ENCODE measurements at places on chromosomes 6 and 20.

DNA sequence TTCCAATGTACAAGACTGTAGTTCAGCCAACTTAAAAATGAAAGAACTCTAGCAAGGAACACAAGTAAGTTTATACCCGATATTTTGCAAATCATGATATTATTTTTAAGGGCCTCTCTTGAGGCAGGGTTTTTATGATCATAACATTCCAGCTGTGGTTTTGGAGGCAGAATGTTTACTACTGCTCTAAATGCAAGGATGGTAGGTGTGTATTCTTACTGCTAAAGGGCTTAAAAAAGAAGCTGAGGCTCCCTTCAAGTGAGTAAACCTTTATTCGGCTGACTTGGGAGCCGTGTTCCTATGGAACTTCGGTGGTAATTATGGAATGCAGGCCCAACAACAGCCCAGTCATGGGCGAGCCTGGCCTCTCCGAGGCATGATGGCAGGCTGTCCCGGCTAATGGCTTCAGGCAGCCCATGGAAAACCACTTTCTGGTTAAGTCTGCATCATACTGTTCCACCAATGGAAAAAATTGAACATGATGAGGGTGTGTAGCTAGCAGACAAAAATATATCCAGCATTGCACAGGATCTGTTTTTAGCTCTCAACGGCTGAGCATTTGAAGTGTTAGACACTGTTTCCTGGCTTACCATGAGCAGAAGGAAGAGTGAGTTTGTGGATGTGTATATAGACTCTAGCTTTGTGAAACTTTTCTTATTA, 111.5 kb downstream of the TIAM2 start:
- DNase-seq, result no peak

DNA sequence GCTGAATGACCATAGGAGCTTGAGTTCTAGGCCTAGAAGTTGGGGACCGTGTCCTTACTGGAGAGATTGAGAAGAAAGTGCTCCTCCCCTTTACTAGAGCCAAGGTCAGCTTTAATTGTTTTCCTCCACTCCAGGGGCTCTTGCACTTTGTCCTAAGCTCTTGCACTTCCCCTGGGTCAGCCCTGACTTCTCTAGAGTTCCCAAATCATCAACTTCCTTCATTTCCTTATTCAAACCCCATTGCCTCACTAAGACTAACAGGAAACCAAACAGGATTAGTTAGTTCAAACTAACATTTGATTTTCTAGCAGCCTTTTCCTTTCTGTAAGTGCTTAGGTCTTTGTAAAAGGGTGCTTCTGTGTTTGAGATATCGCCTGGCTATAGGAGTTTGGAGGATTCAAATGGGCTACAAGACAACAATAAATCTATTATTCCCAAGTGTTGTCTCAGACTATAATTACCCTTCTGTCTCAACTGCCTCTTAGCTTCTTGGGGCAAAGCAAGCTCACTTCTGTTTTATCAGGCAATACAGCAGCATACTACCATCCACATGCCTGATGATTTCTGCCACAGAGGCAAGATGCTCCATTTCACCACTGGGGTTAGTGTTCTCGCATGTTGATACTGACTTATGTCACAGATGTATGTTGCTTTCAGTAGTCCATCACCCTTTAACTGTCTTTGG, 12.8 kb upstream of the DTNBP1 start:
- DNase-seq, result no peak

GRCh38 chr20:5180421-5180820, 53.6 kb downstream of the CDS2 start:
- no peak for DNase-seq

GRCh38 chr6:83389606-83390005, 41.2 kb downstream of the ME1 start:
- no peak for DNase-seq

DNA sequence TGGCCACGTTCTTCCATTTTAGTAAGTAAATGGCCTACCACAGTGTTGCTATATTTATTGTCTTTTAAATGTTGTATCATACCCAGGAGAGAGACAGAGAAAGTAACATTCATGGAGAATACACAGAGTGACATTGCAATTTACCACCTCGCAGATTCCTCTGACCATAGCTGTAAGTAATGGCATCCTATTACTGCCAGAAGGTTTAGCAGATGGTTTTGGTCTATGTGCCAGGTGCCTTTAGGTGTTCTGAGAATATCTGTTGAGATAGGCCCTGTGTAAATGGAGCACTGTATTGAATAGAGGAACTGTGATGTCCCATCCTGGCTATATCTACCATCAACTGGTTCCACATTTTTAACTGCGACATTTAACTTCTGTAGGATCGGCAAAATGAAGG, 559.6 kb downstream of the KIF16B start:
- DNase-seq, result no peak

GRCh38 chr6:141326426-141326825, 806.3 kb upstream of the GJE1 start:
- no peak for DNase-seq

GRCh38 chr6:17987447-17987696, at the start of gene KIF13A:
TSS of gene KIF13A (minus strand) at chr6:17987635. CDS start at chr6:17987463, 172 bp downstream.
- no peak for DNase-seq

- no peak for DNase-seq
Observed at GRCh38 chr20:12413116-12413515, 495.4 kb downstream of the BTBD3 start.

GRCh38 chr6:30689022-30689865, 1.5 kb downstream of the NRM start:
- no peak for DNase-seq

DNA sequence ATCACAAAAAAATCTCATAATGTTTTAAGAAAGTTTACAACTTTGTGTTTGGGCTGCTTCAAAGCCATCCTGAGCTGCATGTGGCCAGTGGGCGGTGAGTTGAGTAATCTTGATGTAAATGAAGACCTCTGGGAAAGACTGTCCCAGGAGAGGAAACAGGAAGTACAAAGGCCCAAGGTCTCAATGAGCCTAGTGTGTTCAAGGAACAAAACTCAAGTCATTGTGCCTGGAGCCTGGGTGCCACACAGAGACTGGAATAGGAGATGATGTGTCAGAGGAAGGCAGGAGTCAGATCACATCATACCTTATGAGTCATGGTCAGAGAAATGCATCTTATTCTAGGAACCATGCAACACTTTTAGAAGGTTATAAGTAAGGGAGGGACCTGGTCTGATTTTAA, 51.5 kb downstream of the COL19A1 start:
- no peak for DNase-seq

GRCh38 chr20:34771680-34772081, 53.8 kb downstream of the NCOA6 start:
- no peak for DNase-seq

DNA sequence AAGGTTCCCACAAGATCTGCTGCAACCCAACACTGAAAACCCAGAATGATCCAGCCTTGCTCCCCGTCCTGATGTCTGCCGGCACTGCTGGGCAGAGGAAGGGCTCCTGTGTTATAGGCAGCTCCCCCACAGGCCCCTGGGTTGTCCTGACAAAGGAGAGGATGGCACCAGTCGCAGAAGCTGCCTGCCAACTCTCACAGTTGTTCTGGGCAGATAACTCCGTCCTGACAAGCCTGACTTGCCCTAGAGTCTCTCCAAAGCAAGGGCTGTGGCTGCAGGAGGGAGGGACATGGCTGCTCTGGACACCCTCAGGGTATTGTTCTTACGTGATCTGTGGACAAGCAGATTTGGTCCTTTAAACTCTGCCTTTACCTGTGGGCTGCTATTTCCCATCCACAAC, 243.8 kb downstream of the CDH26 start:
- DNase-seq, result no peak

DNA sequence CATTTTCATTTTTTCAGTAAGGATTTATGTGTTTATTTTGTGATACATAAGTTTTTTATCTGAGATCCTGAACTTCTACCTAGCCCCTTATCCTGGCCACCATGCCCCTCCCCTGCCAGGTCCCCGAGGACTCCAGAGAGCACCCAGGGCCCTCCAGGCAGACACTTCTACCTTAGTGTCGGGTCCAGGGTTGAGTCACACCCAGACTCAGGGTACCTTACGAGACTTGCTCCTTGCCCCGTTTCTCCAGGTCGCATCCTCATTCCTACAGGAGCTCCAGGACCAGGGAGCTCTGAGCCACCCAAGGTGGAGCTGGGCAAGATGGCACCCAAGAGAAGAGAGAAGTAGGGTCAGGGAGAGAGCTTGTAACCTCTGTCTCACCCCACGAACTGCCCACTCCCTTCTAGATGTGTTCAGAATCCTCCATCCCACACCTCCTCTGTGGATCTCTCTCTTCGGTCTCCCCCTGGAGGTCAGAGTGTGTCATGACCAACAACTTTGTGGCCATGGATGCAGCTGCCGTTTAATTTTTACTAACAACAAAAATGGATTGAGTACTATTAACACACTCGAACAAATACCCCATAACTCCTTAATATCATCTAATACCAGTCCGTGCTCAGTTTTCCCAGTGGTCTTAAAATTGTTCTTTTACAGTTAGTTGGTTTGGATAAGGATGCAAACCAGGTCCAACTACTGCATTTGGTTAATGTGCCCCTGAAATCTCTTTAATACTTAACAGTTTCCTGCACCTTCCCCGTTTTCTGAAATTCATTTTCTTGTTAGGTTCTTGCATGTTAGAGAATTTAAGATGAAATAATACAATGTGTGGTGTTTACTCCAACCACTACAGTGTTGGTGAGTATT, 130.6 kb upstream of the INSM1 start:
- DNase-seq, result peak; percentile 2

GRCh38 chr6:84314377-84314898, 87.0 kb upstream of the CEP162 start:
- DNase-seq, result no peak

- DNase-seq, result no peak
Observed at GRCh38 chr6:119539066-119539746, 189.6 kb upstream of the MAN1A1 start.

GRCh38 chr20:51206032-51206662, 183.2 kb upstream of the KCNG1 start:
- no peak for DNase-seq

- DNase-seq, result no peak
Observed at GRCh38 chr6:52541135-52541534, 35.7 kb downstream of the TRAM2 start.

GRCh38 chr6:10373642-10374359, 41.1 kb downstream of the TFAP2A start:
- DNase-seq, result no peak

DNA sequence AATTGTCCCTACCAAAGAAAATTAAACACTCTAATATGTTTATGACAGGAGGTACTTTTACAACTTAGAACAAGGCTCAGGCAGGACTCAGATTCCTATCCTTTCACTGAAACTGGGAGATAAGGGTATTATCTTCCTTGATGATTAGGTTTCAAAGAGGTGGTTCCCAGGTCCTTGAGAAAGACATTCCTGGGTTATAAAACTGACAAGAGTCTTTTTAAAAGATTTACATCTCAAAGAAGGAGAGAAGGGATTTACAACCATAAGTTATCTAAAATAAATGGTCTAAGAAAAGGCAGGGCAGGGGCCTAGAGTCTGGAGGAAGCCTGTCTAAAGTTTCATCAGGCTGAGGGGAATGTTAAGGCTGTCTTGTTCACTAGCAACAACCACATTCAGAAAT, 1492.5 kb downstream of the HACE1 start:
- no peak for DNase-seq
